Pericardium fibroblast (primary cell): ENCODE measurements at places on chromosomes 3 and 15. TPM values are rescaled to one million over a fixed set of nuclear protein-coding genes. Genes with fewer than 3 reads are reported as not detected.

Gene ZNF660
- total RNA-seq = 1.3 and 1.9 TPM in 2 replicates

Gene LRRC28
- 13.7 and 21.1 TPM in 2 replicates for total RNA-seq

Gene AGTR1
- total RNA-seq = 4.3 and 15.6 TPM in 2 replicates

Gene GLCE
- total RNA-seq = 10.8 and 14.5 TPM in 2 replicates
